Left renal cortex interstitium (tissue), 4 donors: ENCODE measurements at places on chromosomes 3 and 15. TPM values are rescaled to one million over a fixed set of nuclear protein-coding genes. Genes with fewer than 3 reads are reported as not detected.

- no peak for DNase-seq
These were observed 66.4 kb upstream of the RPL35A start for GRCh38 chr3:197883541-197883940.

LRRC57 gene
- polyA plus RNA-seq: 17.5 TPM

BCL2A1 gene
- polyA plus RNA-seq: not detected

GRCh38 chr3:42092006-42092405 is 849 bp downstream of the TRAK1 start:
- no peak for DNase-seq

LINGO1 gene
- polyA plus RNA-seq: 17.2 TPM

DNA sequence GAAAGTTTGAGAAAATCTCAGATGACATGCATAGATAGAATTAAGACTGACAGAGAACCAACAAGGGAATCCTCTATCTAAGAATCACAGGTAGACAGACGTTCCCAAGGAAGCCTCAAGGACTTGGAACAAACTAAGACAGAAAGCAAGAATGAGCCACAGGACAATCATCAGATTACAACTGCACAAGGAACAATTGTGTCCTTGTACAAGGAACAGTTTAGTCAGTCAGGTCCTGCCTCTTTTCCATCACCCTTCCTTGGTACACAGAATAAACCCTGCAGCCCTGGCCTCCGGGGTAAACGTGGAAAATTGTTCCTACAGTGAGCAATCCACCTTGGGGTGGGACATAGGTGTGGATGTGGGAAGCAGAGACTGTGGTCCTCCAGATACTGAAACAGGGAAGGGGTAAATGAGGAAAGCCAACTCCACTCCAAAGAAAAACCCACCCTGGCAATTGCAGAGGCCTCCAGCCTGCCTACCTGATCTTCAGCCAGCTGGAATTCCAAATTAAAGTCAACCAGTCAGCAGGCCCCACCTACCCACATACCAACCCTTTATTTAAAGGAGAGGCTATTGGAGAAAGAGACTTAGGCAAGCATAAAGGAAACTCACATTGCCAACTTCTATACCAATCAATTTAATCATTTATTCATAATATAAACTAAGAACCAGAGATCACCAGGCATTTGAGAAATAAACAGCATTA is 73.4 kb downstream of the ULK4 start:
- DNase-seq: no peak

ZPLD1 gene
- 0.35 TPM for polyA plus RNA-seq

DNA sequence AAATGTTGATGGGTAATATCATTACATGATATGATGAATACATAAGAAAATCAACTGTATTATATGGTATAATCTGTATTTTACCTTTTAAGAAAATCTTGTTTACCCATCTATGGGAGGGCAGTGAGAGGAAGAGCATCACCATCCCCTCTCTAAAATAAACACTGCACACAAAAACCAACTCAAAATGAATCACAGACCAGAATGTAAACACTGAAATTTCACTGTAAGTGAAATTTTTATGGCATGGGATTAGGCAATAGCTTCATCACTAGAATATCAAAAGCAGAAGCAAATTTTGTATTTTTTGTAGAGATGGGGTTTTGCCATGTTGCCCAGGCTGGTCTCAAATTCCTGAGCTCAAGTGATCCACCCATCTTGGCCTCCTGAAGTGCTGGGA is 26.2 kb downstream of the IFT80 start:
- no peak for DNase-seq

CELF6 gene
- polyA plus RNA-seq: 5.2 TPM

DNA sequence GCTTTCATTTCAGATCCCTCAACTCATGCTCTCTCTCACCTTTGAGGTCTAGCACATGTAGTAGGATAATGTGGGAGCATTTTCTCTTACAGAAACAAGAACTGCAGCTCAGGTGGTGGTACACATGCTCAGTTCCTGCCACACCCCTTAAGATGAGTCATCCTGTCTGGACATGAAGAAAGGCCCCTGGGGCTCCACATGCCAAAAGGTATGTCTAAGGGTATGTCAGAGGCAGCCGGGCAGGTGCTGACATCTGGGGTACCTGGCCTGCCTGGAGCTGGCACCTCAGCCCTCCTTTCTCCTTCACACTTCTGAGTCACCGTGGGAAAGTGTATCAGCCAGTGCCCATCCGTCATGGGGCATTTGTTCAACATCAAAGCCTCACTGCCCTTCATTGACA is 209.9 kb downstream of the OCA2 start:
- no peak for DNase-seq

AEN gene
- 7.7 TPM for polyA plus RNA-seq

DNA sequence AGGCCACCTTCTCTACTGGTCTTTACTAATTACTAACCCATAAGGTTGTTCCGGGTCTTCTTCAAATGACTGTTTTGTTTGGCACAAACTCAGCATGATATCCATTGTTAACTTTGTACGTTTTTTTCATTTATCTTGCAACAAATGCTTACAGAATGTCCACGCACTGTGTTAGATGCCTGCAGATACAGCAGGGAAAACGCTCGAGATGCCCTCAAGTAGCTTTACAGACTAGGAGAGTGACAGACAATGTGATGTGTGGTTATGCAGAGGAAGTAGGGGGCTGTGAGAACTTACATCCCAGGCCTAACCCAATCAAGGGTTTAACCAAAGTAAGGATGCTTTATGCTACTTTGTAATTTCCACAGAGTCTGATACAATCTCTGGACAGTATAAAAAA is 949 bp upstream of the RFC4 start:
- no peak for DNase-seq

HTR3E gene
- polyA plus RNA-seq: not detected

DNA sequence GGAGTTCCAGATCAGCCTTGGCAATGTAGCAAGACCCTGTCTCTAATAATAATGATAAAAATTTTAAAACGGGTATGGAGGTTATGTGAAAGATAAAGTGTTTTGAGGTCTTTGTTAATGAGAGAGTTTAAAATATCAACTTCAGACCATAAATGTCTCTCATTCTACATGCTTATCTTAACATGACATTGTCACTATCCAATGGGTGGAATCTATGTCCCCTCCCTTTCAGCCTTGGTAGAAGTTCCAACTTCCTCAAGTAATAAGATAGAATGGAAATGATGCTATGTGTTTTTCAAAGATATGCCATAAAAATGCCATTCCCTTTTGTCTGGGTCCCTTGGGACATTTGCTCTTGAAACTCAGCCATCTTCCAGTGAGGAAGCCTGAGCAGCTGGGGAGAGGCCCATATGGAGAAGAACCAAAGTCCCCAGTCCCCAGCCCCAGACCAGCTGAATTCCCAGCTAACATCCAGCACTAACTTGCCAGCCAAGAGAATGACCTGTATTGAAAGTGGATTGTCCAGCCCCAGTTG is 17.0 kb downstream of the RPSA start:
- DNase-seq: no peak

- DNase-seq: no peak
These were observed 95.1 kb downstream of the RPL39L start for GRCh38 chr3:187044206-187044605.

ZCWPW2 gene
- 1.9 TPM for polyA plus RNA-seq

DNA sequence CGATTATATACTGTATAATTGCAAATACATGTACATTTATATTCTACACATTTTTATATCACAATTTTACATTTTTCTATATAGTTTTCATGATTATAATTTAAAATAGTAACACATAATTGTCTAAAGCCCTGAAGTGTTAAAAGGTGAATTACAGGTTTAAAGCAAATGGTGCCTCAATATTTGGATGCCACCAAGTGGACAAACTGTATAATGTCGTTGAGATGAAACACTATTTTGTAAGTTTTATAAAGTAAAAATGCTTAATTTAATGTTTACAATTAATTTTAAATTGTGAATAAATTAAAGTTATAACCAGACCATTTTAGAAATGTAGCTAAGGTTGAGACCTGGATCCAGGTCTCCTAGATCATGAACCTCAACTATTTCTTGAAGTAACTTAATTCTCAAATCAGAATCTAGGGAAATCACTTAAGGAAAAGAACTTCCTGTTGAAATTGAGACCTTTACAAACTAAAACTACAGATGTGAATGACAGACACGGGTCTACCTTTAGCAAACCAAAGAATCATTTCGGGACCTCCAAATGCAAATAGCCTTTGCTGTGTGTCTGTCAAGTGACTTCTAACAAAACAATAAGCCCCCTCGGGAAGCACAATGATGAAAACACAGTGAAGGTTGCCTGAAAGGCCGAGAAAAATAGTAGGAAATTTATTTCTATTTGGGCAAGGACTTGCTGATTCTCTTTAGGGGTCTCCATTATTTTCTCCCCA is 37.8 kb downstream of the EHHADH start:
- DNase-seq: peak; percentile 19

DNA sequence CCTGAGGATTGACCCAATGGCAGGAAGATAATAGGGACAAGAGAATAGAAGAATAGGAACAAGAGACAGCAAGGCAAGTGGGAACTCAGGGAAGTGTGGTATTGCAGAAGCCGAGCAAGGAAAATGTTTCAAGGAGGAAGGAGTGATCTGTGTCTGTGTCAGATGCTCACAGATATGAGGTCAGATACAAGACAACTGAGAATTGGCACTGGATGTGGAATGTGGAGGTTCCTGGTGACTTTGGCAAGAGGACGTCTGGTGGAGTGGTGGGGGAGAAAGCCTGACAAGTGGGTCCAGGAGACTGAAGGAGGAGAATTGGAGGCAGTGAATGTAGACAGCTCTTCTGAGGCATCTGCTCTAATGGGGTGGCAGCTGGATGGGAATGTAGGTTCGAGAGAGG is 24.1 kb downstream of the GYG1 start:
- DNase-seq: no peak

DNA sequence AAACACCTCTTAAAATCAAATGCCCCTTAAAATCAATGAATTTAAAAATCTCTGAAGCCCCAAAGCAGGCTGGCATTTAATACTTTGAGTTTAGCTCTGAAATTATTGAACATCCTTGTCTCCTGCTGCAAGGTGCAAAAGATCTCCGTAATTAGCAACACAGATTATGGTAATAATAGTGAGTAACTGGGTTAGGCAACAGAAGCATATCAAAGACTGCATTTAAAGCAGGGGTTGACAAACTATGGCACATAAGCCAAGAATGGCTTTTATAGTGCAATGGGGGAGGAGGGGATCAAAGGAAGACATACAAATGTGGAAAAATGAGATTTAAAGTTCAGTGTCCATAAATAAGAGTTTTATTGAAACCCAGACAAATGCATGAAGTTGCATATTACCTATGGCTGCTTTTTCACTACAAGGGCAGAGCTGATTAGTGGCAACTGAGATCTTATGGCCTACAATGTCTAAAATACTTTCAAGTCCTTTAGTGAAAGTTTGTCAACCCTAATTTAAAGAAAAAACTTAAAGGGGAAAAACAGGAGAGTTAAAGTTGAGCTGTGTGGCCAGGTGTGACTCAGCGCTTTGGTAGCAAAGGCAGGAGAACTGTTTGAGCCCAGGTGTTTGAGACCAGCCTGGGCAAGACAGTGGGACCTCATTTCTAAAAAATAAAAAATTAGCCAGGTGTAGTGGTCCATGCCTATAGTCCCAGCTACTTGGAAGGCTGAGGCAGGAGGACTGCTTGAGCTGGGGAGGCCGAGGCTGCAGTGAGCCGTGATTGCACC is 157.6 kb downstream of the TBL1XR1 start:
- no peak for DNase-seq

ITIH4 gene
- 10.7 TPM for polyA plus RNA-seq

MPI gene
- 63.9 TPM for polyA plus RNA-seq

CHRM5 gene
- polyA plus RNA-seq: 0.16 TPM

DNA sequence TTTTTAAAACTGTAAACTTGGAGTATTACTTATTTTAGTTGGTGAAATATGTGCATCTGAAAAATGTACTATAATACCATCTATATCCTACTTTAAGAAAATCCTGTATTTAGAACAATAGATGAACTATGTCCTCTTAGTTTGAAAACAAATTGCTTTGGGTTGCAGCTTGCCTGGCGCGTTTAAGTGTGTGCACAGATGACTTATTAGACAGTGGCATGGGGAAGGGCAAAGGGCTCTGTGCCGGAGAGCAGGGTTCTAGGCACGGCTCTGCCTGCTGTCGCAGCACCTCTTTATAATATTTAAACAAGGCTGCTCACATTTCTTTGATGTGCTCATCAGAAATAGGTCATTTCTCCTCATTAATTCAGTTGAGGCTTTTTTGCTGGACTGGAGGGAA is 10.0 kb downstream of the PXK start:
- DNase-seq: no peak

OXTR gene
- 0.72 TPM for polyA plus RNA-seq

GRCh38 chr3:66985336-66985920 is 12.7 kb upstream of the KBTBD8 start:
- DNase-seq: no peak

ACVR2B gene
- polyA plus RNA-seq: 13.2 TPM

DNA sequence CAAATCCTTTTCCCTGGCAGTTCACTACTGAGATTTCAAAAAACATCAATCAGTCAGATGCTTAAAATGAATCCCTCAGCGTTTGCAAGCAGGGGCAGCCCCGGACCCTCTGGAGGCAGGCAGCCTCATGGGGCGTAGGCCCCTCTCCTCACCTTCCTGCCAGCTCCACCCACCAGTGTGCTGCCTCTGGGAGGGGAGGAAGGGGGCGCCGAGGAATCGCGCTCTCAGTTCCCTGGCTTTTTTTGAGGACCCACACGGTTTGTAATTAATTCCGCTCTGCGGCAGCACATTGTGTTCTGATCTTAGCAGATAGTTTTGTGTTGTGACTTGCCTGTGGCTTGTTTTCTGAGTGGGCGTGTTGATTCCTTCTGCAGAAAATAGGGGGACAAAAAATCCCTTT is 159.9 kb downstream of the KLF13 start:
- no peak for DNase-seq

TPRG1 gene
- polyA plus RNA-seq: 1.5 TPM

GRCh38 chr15:89820666-89821611 is 6.3 kb upstream of the ANPEP start:
- DNase-seq: no peak

- no peak for DNase-seq
These were observed 76.5 kb downstream of the OTOL1 start for GRCh38 chr3:161573136-161573535.

ACSBG1 gene
- 1.1 TPM for polyA plus RNA-seq

DNA sequence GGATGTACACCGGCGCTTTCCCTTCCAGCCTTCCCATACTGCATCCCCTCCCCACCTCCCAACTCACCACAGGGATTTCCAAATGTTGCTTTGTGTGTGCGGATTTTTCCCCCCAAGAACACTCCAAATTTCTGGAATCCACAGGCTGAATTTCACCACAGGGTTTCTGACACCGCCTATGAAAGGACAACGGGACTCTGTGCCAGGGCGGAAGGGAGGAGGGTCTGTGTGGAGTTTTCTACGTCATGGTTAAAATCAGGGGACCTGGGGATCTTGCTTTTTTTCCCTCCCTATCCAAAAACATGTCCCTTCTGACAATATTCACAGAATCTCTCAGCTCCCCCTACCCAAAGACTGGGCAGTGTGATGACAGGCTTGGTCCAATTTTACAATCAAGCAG is 14.6 kb downstream of the CYP19A1 start:
- no peak for DNase-seq

SHF gene
- 22.0 TPM for polyA plus RNA-seq
